AML-193 (cell line): ENCODE measurements at places on chromosomes 13 and 19.

DNA sequence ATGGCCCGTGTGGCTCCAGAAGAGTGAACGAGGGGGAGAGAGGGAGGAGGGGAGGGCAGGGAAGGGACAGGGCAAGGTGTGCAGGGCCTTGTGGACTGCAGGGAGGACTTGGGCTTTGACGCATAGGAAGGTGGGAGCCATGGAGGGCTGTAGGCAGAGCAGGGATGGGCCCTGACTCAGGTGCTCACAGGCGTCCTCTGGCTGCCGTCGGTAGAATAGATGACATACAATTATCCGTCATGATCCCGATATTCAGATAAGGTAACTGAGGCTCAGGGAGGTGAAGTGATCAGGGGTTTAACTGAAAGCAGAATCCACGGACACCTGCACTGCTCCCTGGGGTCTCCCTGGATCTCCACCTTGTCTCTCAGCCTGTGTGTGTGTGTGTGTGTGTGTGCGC lies 3.4 kb downstream of the C3 start:
- no peak for DNase-seq

- DNase-seq: no peak
These were observed 6.0 kb downstream of the SYCE2 start for GRCh38 chr19:12913011-12913561.

- DNase-seq: no peak
These were observed 57.7 kb upstream of the TUBA3C start for GRCh38 chr13:19239114-19239860.

GRCh38 chr13:100854006-100854405 lies 179.4 kb upstream of the TMTC4 start:
- DNase-seq: no peak

DNA sequence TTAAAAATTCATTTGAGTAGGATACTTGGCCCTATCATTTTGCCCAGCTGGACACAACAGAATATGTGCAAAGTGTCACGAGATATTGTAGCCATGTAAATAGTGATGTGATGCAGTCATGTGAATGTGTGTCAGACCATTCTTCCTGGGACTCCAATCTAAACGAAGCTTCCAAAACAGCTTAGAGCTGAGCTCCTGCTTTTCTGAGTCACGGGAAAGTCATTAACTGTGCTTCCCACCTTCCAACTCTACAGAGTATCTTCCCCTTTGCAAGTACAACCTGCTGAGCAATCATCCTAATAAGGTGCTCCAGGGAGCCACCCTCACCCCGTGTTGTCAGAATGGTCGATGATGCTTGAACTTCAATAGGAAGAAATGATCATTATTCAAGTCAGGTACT lies 294.7 kb downstream of the MYO16 start:
- no peak for DNase-seq

GRCh38 chr13:64186071-64186470 lies 2770.4 kb upstream of the PCDH20 start:
- DNase-seq: no peak

- no peak for DNase-seq
These were observed 23.0 kb downstream of the CUL4A start for GRCh38 chr13:113232208-113233003.

DNA sequence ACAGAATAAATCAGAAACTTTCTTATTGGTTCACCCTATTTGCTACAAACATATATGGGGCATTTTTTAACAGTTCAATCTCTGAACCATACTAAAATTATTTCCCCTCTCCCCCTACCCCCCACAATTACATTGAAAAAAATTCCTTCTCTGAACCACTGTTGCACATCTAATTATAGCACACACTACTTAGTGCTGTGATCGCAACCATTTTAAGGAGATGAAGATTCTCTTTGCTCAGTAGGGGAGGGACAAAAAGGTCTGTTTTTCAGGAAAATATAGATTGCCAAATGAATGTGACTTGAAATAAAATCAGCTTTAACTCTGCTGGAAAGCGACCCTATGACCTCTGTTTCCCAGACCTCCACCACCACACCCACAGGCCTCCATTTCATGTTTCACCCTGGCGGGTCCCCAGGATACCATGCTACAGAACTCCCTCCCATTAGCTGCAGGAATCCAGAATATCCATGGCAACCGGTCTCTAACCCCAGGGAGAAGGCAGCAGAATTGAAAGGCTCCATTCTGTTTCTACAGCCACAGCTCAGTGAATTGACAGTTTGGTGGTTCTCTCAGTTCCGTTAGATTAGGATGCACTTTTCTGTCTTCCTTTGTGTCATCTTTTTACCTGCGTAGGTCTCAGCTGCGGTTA lies 286.3 kb downstream of the TBC1D4 start:
- no peak for DNase-seq

DNA sequence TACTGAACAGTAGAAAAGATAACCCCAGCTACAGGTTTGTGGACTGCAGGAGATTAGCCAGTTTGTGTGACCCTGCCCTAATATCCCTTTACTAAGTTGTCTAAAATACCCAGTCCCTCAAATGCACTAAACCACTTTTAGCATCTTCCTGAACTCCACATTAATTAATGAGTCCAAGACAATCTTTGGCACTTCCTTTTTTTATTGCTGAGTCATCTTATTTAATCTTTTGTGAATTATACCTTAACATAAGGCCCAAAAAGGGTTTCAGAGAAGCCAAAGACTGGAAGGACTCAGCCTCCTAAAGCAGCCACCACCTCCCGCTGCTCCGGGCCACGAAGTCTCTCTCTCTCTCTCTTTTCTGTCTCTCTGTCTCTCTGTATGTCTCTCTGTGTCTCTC lies 48.8 kb upstream of the PDCD5 start:
- DNase-seq: no peak

DNA sequence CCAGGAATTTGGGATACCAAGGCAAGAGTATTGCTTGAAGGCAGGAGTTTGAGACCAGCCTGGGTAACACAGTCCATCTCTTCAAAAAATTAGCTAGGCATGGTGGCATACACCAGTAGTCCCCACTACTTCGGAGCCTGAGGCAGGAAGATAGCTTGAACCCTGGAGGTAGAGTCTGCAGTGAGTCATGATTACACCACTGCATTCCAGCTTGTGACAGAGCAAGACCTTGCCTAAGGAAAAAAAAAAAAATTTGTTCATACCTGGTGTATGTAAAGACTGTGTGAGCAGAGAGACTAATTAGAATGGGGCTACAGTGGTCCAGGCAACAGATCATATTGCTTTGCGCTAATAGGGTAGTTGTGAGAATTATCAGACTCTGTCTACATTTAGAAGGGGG lies 778.3 kb upstream of the PCDH20 start:
- DNase-seq: no peak

GRCh38 chr13:35848336-35849255 lies 282.6 kb downstream of the DCLK1 start:
- DNase-seq: no peak

- DNase-seq: no peak
These were observed 10.8 kb downstream of the JOSD2 start for GRCh38 chr19:50500060-50500752.

DNA sequence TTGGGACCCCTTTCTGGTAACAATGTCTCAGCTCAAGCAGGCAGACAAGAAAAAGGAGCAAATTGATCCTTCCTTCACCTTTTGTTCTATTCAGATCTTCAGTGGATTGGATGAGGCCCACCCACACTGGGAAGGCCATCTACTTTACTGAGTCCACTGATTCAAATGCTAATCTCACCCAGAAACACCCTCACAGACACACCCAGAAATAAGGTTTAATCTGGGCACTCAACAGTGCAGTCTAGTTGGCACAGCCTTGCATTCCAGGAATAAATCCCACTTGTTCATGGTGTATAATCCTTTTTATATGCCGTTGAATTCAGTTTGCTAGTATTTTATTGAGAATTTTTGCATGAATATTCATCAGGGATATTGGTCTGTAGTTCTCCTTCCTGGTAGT lies 148.4 kb downstream of the COG6 start:
- no peak for DNase-seq

DNA sequence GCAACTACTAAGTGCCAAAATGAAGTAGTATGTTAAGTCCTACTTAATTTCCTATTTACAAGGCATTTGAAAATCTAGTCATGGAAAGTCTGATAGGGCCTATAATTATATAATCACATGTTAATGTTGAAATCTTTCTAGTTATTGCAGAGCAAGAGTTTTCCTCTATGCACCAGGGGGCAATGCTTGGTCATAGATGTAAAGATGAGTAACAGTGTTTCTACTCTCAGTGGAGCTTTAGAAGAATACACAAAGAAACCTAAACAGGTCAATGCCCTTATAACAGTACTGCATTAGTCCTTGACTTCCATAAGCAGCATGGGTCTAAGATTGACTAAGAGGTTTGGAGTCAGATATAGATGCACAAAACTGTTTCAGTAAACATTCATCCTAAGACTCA lies 218.7 kb downstream of the KCTD12 start:
- DNase-seq: peak; percentile 85

- no peak for DNase-seq
These were observed 17.1 kb downstream of the IGFL3 start for GRCh38 chr19:46107371-46107770.

DNA sequence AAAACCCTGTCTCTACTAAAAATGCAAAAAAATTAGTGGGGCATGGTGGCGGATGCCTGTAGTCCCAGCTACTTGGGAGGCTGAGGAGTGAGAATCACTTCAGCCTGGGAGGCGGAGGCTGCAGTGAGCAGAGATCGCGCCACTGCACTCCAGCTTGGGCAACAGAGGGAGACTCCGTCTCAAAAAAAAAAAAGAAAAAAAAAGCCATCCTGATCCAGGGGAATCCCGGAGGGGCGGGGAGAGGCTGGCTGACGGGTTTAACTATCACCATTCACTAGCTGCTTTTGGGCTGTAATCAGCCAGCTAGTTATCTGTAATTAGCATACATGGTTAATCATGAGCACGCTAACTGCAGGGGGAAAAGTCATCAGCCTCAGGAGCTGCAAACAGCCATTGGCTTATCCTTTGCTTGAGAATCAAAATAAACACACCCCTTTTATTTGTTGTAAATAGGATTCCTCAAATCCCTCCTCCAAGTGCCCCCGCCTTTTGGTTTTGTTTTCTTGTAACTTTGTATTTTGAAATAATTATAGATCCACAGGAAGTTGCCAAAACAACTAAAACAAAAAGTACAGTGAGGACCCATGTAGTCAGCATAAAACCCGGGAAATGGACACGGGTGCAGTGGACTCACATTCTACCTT lies 9.6 kb downstream of the FSD1 start:
- no peak for DNase-seq

DNA sequence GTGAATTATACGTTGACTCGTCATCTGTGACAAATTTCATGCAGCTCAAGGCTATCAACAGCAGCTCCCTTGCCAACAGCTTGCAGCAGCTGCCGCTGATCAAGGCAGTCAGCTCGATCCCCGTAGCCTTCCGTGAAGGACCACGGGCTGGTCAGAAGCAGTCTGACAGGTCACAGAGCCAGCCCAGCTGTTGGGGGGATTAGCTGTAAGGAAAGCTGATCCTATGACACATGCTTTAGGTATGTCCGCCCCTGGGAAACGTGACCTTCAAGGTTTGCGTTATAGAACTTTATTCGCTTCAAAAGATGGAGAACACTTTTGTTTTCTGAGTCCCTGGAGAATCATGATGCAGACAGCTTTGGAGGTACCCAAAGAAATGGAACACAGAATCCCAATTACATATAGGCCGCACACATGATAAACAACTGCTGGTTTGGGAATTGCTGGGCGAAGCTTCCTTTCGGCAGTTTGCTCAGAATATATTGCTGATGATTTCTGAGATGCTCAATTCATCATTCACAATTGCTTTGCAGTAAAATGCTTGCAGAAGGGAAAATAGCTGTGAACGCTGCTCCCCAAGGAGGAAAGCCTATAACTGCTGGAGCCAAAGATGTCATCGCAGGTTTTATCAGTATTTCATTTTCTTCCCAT lies 62.6 kb upstream of the USP29 start:
- DNase-seq: no peak
